ENCODE measurements at places on chromosomes 1 and 21.

DNA sequence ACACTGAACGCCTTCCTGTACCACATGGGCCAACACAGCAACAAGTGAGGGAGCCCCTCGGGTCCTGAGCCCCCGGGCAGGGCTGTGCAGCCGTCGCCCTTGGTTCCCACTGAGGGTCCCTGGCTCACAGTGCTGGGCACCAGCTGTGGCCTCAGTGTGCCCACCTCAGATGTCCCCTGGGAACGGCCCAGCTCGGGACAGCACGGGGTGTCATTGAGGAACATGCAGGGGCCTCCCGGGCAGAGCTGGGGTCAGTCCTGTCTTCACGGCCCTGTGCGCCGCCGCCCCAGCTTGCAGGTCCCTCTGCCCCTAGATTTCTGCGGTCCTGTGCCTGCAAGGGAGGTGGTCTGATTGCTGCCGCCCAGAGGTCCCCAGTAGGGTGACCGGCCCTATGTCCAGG, 17.7 kb downstream of the ATAD3B start:
- no peak for DNase-seq

DNA sequence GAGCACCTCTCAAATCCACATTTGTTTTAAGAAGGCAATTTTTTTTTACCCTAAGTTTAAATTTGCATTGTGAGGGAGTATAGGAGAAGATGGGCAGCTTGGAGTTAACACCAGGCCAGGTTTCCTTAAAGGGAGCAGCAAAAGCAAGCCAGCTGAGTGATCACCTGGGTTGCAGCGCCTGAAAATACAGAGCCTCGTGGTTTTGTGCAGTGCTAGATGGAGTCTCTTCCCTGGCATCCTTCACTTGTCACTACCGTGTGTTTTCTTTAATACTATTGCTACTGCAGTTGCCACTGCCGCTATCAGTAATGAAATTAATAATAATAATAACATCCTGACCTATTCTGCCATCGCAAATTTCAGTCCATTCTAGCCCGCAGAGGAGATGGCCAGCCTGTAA, 35.2 kb upstream of the VAV3 start:
- no peak for DNase-seq

DNA sequence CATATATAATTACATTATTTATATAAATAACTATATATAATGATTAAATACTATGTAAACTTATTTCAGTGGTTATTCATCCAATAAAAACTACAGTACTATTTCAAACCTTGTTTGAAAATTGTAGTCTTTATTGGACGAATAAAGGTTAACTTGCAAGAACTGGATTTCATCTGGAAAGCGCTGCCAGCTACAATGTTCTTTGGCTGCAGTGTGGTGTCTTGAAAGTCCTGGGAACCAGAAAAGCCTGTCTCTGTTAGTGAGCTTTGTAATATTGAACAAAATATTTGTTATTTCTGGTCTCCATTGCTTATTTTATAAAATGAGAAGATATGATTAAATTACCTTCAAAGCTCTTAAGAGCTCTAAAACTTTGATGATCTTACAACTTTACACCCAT, 763.6 kb downstream of the ADGRL2 start:
- DNase-seq: no peak

GRCh38 chr21:42614396-42614795, 39.0 kb upstream of the PDE9A start:
- DNase-seq: no peak

DNA sequence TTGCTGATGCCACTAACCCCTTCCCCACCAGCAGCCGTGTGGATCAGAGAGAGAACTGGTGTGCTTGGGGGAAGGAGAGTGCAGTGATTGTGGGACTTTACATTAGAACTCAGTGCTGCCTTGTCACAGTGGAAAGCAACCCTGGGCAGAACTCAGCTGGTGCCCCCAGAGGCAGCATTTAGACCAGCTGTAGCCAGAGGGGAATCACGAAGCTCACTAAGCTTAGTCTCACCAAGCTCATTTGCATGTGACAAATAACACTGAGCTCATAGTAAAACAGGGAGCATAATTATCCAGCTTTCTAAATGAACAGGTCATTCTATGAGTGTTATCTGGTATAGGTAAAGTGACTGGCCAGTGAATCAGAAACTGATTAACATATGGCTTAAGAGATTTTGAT, 9.8 kb upstream of the SMAP2 start:
- DNase-seq: no peak

GRCh38 chr1:94416901-94417727, 1.1 kb upstream of the ABCD3 start:
- no peak for DNase-seq

DNA sequence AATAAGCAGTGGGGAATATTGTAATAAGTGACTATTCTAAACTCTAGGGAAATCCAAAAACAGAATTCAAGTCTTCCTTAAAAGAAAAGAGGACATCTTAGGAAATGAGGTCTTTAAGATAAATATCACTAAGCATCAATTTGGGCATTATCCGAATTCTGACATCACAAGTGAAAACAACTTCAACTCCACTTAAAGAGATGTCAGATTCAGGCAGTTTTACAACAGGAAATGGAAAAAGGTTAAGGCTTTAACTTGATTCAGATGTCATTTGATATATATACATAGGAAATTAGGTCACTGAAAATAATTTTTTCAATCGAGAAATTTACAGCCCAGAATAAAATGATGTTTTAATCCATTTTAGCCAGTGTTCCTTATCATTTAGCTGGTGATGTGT, 435.4 kb downstream of the SETD4 start:
- no peak for DNase-seq

DNA sequence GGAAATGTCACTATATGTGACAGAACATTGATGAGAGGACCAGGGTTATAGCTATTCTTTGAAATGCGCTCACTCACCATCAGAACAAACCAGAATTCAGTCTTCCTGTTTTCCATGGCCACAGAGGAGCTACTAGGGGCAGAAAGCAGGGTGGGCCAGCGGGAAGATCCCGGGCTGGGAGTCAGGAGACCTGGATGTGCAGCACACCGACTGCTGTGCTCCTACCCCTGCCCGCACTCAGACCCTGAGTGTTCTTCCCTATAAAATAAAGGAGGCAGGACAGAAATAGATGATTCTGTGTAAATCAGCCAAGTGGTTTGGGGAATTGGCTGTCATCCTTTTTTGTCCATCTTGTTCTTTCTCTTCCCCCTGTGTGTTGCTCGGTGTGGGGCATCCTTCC, 21.0 kb downstream of the MTARC1 start:
- DNase-seq: no peak

- no peak for DNase-seq
These were observed 48.6 kb downstream of the MDM4 start for GRCh38 chr1:204564835-204565234.

GRCh38 chr1:106926803-106927582, 129.5 kb upstream of the PRMT6 start:
- no peak for DNase-seq

DNA sequence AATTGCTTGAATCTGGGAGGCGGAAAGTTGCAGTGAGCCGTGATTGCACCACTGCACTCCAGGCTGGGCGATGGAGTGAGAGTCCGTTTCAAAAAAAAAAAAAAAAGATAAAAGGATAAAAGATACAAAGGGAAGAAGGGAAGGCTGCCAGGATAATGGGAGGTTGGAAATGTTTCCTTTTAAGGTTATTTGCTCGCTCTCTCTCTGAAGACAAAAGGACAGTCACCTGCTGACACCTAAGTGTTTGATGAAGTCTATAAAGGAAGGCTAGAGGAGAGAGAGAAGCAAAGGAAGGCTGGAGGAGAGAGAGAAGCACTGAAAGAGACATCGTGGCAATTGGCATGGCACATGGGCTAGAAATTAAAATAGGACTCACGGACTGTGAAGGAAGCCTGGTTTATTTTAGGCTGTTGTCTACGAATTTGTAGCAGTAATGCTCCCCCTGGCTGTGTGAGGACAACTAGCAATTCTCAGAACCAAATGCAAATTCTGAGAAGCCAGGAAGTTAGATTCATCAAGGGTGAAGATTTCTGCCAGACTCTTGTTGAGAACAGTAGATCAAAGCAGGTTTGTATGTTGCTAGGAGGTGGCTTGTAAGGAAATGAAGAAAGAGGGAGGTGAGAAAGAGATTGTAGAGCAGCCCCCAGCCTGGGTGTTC, 154.2 kb downstream of the ZP4 start:
- no peak for DNase-seq

DNA sequence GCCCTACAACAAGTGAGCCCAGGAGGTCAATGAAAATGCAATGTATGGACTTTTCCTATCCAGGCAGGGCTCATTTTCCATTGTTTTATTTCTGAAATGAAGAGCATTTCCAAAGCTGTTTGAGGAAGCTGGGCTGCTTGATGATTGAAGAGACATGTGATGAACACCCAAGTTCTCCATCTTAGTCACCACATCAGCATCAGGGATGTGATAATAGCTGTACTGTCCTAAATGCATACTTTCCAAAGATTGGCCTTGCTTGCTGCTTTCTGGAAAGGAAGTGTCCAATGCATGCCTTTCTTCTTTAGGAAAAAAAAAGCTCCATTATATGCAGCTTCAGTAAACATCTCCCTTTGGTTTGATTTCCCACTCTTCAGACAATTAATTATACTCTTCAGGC, 425.9 kb upstream of the RUNX1 start:
- DNase-seq: no peak

DNA sequence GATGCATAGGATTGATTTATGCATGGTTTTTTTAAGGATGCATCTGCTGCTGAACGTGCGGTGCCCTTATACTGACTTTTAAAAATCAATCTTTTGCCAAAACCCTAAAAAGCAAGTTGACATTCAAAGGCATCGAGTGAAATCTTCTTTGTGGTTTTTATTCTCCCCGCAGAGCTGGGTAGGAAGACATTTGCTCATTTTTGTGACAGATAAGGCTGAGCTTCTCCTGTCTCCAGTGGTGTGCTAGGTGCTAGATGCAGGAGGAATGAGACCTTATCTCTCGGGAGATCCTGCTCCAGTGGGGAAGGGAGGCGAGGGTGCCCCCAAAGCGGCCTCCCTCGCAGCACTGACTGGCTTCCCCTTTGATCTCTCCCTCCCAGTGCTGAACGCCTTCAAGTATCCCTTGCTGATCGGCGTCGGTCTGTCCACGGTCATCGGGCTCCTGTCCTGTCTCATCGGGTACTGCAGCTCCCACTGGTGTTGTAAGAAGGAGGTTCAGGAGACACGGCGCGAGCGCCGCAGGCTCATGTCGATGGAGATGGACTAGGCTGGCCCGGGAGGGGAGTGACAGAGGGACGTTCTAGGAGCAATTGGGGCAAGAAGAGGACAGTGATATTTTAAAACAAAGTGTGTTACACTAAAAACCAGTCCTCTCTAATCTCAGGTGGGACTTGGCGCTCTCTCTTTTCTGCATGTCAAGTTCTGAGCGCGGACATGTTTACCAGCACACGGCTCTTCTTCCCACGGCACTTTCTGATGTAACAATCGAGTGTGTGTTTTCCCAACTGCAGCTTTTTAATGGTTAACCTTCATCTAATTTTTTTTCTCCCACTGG, 14.9 kb upstream of the CD101 start:
- DNase-seq: no peak

DNA sequence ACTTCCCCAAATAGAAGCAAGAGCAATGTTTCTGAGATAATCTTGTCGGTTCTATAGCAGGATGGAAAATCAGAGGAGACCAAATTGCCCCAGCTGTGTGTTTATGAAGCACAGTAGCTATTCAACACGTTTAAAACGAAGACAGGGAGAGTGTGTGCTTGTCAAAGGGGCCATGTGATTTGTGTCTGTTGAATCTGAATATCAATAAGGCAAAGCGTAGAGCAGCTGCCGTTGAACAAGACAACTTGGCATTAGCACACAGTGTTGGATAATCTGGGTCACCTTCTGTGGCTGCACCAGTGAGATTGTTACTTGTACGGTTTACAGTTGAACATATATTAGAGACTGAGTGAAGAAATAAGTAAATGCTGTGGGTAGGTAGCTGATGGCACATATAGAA, 1.0 kb downstream of the CRB1 start:
- no peak for DNase-seq

DNA sequence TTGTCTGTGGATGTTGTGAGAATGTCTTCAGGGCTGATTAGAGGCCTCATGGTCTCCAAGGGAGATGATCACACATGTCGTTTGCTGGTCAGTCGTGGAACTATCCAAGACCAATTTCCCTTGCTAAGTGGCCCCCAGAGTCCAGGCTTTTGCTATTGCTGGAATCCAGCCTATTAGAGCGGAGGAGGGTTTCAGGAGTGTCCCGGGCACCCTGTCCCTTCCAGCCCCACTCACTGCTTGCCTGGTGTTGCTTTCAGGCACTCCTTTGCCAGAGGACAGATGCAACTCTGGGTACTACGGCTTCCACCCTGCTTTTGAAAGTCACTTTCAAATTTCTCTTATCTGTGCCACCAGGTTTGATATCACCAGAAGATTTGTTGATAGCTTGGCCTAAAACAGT, 149.1 kb downstream of the NOS1AP start:
- DNase-seq: no peak

DNA sequence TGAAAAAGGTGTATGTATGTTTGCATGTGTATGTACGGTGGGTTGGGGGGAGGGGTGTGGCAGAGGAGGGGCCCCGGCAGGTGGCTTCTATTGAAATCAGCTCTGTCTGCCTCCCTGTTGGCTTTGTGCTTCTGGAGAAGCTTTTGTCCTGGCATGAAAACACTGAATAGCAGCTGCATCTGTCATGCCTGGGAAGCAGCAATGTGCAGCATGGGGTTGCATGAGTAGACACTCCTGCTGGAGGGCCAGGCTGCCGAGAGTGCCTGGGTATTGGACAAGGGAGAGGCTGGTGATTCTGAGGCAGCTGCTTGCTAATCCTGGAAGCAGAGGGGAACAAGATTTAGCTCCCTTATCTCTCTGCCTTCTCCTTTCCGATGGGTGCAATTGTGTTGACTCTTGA, 20.5 kb downstream of the MAPKAPK2 start:
- DNase-seq: no peak

DNA sequence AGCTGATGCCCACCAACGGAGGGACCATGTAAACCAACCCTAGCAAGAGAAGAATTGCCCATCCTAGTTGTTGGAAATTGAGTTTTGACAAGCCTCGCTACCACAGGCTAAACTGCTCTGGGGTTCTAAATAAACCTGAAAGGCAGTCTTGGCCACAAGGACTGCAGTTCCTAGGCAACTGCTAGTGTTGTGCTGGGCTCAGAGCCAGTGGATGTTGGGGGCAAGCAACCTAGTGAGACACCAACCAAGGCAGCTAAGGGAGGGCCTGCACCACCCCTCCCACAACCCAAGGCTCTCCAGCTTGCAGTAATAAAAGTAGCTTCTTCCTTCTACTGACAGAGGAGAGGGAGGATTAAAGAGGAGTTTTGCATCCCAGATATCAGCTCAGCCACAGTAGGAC, 102.4 kb upstream of the PKN2 start:
- DNase-seq: no peak

DNA sequence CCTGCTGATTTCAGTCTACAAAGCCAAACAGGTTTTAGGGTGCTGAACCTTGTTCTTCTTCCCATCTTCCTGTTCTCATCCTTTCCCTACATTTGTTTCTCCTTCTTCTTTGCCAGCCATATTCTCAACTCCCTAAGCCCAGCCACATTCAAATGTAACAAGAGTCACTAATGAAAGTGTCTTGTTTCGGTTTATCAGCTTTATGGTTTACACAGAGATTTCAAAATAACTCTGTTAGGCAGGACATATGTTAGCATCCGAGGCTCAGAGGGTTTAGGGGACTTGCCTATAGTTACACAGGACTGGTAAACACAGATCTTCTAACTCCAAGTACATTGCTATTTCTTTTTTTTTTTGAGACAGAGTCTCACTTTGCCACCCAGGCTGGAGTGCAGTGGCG, 61.3 kb downstream of the NDUFS5 start:
- DNase-seq: no peak

GRCh38 chr1:199292896-199293295, 654.1 kb downstream of the PTPRC start:
- no peak for DNase-seq

All from SW 1271 (cell line).